ENCODE measurements at places on chromosomes 12 and 14.

GRCh38 chr14:58291646-58292045 is 6.7 kb upstream of the ARID4A start:
- DNase-seq = no peak

GRCh38 chr14:30283822-30284446 is 275.0 kb upstream of the G2E3 start:
- DNase-seq = no peak

GRCh38 chr14:89746135-89746534 is 208.4 kb downstream of the EFCAB11 start:
- no peak for DNase-seq

GRCh38 chr14:99793213-99794150 is at the start of gene EML1:
Gene EML1, plus strand, starts transcription at chr14:99793413. Its CDS starts 64 bp downstream, at chr14:99793477.
- DNase-seq = peak; percentile 66

DNA sequence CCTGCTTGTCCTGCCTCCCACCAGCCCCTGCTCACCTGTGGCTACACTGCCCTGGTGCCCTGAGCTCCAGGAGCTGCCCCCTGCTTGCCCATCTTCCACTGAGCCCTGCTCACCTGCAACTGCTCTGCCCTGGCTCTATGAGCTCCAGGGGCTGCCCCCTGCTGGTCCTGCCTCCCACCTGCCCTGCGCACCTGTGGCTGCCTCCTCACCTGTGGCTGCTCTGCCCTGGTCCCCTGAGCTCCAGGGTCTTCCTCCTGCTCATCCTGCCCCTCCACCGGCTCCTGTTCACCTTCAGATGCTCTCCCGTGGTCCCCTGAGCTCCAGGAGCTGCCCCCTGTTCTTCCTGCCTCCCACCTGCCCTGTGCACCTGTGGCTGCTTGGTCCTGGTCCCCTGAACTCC is 247.6 kb downstream of the TMEM121 start:
- DNase-seq = no peak

- no peak for DNase-seq
These were observed 22.0 kb upstream of the TMEM106C start for GRCh38 chr12:47941475-47941780.

DNA sequence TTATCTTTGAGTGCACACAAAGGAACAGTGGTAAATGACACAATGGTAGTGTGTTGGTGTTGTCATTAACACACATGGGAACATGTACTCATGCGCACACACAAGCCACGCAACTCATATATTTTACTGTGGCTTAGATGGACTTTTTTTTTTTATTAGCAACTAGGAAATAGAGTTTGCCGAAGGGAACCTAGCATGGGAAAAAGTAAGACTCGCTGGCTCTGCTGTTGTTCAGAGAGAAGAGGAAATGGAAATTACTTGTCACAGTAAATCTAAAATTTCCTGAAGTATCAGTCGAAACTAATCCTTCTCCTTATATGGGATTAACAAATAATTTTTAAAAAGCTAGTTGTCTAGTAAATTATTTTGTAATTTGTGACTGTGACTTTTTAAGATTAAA is 33.7 kb upstream of the IL22 start:
- no peak for DNase-seq

GRCh38 chr12:131991816-131992430 is 42.2 kb downstream of the EP400 start:
- no peak for DNase-seq

DNA sequence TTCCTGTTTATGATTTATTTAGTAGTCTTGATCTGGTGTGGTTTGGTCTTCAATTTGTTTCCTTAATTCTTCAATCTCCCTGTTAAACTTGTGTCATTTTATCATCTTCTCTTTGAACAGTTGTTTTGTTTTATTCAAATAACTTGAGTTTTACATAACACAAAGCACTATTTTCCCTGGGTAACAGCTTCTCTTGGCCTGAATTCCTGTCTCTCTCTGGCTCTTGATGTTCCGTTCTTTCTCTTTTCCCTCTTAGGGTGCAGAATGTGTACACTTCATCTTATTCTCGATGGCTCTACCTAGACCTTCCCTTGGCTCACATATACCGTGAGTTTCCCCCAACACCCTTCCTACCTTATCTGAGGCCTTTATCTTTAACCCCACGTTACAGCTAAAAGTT is 36.8 kb upstream of the VPS33A start:
- no peak for DNase-seq

All from activated T-helper 9 cell treated with anti-CD3 and anti-CD28 coated beads, Interleukin-2, amount 50 U/mL, for 16 hours (primary cell).